H1 (cell line): ENCODE measurements at places on chromosomes 12 and 14. TPM values are rescaled to one million over a fixed set of nuclear protein-coding genes. Genes with fewer than 3 reads are reported as not detected.

DNA sequence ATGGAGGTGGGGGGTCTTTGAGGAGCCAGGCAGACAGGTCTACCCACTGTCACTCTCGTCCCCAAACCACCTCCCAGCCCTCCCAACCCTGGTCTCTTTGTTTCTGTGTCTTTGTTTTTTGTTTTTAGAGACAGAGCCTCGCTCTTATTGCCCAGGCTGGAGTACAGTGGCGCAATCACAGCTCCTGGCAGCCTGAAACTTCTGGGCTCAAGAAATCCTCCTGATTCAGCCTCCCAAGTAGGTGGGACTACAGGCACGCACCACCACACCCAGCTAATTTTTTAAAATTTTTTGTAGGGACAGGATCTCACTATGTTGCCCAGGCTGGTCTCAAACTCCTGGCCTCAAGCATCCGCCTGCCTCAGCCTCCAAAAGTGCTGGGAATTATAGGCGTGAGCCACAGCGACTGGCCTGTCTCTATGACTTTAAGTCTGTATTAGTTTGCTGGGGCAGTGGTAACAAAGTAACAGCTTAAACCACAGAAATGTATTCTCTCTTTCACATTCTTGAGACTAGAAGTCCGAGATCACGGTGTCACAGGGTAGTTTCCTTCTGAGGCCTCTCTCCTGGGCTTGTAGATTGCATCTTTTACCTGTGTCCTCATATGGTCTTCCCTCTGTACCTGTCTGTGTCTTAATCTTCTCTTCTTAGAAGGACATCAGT lies 26.1 kb downstream of the DTX1 start:
- H3K4me1 ChIP-seq: peaks cover 8% of the 10 kb centered on the region
- DNase-seq: no peak
- peaks cover 13% of the 10 kb centered on the region for H3K27me3 ChIP-seq
- no peaks in the 10 kb centered on the region for H3K36me3 ChIP-seq
- H3K27ac ChIP-seq: no peak overlapping the region

- H3K36me3 ChIP-seq: peaks cover 71% of the 10 kb centered on the region
- no peak for DNase-seq
- H3K27ac ChIP-seq: no peak overlapping the region
- H3K4me1 ChIP-seq: peaks cover 4% of the 10 kb centered on the region
These were observed 53.6 kb upstream of the TRAF3 start for GRCh38 chr14:102723650-102724049.

DNA sequence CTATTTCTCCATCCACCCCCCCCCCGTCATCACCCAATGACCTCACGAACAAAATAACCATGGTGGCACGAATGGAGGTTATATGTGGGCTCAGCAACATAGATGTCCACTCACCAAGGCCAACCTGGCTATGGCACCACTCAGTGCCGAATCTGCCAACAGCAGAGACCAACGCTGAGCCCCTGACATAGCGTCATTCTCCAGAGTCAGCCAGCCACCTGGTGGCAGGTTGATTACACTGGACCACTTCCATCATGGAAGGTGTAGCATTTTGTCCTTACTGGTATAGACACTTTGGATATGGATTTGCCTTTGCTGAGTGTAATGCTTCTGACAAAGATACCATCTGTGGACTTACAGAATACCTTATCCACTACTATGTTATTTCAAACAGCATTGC lies 24.2 kb upstream of the DYRK2 start:
- H3K27me3 ChIP-seq: no peaks in the 10 kb centered on the region
- H3K36me3 ChIP-seq: no peaks in the 10 kb centered on the region
- H3K27ac ChIP-seq: no peak overlapping the region
- DNase-seq: no peak
- H3K4me3 ChIP-seq: no peak overlapping the region

Gene ACSM4
- not detected in 2 replicates for total RNA-seq

Gene GLT1D1
- 3.6 and 4.1 TPM in 2 replicates for total RNA-seq

Gene KLRK1
- total RNA-seq: not detected in 2 replicates

Gene RERG
- 0.55 and 0.86 TPM in 2 replicates for total RNA-seq
